Esophagus squamous epithelium (tissue), 5 donors: ENCODE measurements at places on chromosomes 2 and 18.

DNA sequence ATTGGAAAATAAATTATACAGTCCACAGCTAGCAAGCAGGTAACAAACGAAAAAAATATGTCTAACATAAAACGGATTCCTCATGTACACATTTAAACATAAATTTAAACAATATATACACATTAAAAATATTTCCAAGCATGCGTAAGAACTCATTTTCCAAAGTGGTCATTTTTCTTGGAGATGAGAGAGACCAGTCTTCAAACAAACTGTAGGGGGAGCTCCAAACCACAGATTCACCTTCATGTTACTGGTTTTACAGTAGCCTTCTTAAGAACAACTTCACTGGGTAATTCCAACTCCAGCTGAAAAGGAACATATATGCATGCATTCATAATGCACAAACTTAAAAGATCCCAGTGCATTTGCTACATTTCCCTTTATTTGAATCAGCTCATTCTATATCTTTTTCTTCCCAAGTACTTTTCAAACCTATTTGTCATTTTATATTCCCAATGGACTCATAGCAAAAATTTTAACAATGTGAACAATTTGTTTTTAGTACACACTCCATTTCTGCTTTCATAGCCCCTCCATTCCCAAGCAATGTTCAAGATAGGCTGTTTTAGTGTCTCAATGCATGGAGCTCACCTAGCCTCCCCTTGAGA, 4.7 kb upstream of the STAMBP start:
- H3K4me1 ChIP-seq = peaks cover 8% of the 10 kb centered on the region
- no peaks in the 10 kb centered on the region for H3K36me3 ChIP-seq
- no peak overlapping the region for H3K27ac ChIP-seq
- no peak overlapping the region for H3K4me3 ChIP-seq
- H3K27me3 ChIP-seq = no peaks in the 10 kb centered on the region

- H3K4me1 ChIP-seq = no peaks in the 10 kb centered on the region
- H3K4me3 ChIP-seq = no peak overlapping the region
- peaks cover 9% of the 10 kb centered on the region for H3K27me3 ChIP-seq
- H3K27ac ChIP-seq = no peak overlapping the region
- H3K36me3 ChIP-seq = no peaks in the 10 kb centered on the region
Measured at GRCh38 chr2:11998626-11999378, 252.4 kb downstream of the LPIN1 start.

DNA sequence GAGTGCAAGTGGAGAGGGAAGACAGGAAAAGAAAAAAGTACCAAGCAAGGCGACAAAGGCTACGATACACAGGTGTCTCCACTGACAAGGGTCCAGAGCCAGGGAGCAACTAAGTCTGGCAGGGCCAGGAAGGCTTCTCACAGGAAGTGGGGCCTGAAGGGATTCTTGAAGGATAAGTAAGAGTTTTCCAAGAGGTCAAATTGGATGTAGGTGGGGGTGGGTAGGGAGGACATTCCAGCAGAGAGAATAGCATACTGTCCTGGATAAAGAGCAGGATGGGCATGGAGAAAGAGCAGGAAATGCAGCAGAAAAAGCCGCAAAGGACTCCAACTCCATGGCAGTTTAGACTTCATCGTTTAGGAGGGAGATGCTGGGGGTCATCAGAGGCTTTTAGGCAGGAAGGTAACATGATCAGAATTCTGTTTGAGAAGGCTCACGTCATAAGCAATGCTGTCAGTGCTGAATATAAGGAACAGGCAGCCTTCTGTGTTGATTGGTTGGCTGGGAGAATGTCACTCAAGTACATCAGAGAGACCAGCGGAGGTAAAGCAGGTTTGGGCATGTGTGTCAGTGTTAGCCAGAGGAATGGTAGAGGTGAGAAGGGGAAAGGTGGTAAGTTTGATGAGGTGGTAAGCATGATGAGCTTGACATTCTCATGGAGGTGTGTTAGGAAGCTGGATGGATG, 35.1 kb downstream of the ARHGAP25 start:
- no peak overlapping the region for H3K4me3 ChIP-seq
- H3K4me1 ChIP-seq = peaks cover 5% of the 10 kb centered on the region
- peak overlapping the region; percentile 74 for H3K27ac ChIP-seq
- no peaks in the 10 kb centered on the region for H3K36me3 ChIP-seq
- no peaks in the 10 kb centered on the region for H3K27me3 ChIP-seq
- no peak for DNase-seq

- no peaks in the 10 kb centered on the region for H3K4me1 ChIP-seq
- H3K27ac ChIP-seq = no peak overlapping the region
- H3K27me3 ChIP-seq = no peaks in the 10 kb centered on the region
- H3K4me3 ChIP-seq = no peak overlapping the region
- no peaks in the 10 kb centered on the region for H3K36me3 ChIP-seq
- no peak for DNase-seq
Measured at GRCh38 chr2:161954103-161954502, 119.9 kb downstream of the DPP4 start.

GRCh38 chr2:181308766-181309515, 148.2 kb upstream of the ITGA4 start:
- no peaks in the 10 kb centered on the region for H3K36me3 ChIP-seq
- no peak overlapping the region for H3K4me3 ChIP-seq
- H3K27ac ChIP-seq = peak overlapping the region; percentile 63
- no peak for DNase-seq

- H3K27me3 ChIP-seq = no peaks in the 10 kb centered on the region
- no peak overlapping the region for H3K27ac ChIP-seq
- peaks cover 13% of the 10 kb centered on the region for H3K4me1 ChIP-seq
Measured at GRCh38 chr2:58427572-58428095, 186.5 kb upstream of the FANCL start.

GRCh38 chr2:30162806-30163205, 16.0 kb downstream of the YPEL5 start:
- DNase-seq = no peak
- no peak overlapping the region for H3K27ac ChIP-seq
- peaks cover 10% of the 10 kb centered on the region for H3K36me3 ChIP-seq
- no peak overlapping the region for H3K4me3 ChIP-seq
- H3K4me1 ChIP-seq = no peaks in the 10 kb centered on the region

DNA sequence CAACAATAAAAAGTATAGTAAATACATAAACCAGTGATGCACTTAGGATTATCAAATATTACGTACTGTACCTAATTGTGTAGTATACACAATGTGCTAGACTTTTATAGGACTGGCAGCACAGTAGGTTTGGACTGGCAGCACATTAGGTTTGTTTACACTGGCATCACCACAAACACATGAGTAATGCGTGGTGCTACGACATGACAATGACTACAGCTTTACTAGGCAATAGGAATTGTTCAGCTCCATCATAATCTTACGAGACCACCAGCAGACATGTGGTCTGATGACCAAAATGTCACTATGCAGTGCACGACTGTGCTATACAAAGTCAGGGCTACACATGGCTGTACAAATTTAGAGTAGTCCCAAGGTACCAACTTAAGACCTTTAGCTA, 2.3 kb downstream of the MBOAT2 start:
- no peaks in the 10 kb centered on the region for H3K36me3 ChIP-seq
- no peaks in the 10 kb centered on the region for H3K27me3 ChIP-seq
- H3K4me3 ChIP-seq = no peak overlapping the region

DNA sequence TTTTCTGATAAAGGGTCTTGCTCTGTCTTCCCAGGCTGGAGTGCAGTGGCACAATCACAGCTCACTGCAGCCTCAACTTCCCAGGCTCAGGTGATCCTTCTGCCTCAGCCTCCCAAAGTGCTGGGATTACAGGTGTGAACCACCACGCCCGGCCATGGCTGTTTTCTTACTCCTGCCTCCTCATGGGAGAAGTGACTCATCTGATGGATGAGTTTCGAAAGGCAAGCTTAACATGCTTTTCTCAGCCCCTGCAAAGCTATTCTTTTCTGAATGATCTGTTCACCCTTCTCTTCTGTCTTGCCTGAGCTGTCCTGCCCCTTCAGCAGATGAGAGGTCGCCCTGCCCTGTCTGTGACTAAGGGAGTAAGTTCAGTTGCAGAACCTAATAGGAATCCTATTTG, 929 bp upstream of the CREG2 start:
- peaks cover 5% of the 10 kb centered on the region for H3K27me3 ChIP-seq
- H3K4me1 ChIP-seq = peaks cover 9% of the 10 kb centered on the region
- no peak for DNase-seq

DNA sequence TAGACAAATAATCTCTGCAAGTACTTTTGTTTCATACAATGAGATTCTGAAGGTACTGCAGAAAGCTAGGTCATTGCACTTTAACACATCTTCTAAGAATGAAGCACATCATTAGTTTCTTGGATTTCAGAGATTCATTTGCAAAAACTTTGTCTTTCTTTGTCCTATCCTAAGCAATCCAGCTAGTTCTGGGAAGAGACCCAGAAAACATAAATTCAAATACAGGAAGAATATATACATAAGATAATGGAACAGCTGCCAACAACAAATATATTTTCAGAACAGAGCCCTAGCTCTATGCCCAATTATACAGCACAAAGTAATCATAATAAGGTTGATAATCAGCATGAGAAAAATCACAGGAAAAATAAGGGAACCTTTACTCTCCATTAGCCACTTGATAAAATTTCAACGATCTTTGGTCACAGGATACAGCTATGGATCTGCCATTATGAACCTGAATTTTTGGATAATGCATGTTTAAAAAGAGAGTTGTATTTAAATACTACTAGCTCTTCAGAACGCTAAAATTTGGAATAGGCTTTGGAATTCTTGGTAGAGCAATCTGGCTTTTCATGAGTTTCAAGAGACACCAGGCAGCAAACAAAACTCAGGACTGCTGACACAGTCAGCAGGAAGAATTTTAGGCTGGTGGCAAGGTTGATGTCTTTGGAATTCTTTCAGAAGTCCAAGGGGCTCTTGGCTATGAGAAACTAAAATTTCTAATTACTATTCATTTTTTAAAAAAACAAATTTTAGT, 250.4 kb upstream of the SMIM21 start:
- H3K4me1 ChIP-seq = no peaks in the 10 kb centered on the region
- DNase-seq = no peak

DNA sequence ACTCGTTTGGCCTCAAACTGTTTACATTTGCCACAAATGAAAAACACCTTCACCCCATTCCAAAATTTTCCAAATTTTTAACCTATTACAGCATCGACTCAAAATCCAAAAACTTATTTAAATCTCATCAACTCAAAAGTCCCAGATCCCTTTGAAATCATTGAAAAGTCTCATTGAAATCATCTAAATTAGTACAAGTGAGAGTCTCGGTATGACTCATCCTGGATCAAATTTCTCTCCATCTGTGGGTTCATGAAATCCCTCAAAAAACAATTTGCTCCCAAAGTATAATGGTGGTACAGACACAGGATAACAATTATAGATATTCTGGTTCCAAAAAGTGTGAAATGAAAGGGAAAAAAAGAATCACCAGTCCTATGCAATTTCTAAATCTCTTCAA, 65.1 kb downstream of the LRP1B start:
- H3K36me3 ChIP-seq = no peaks in the 10 kb centered on the region
- H3K4me1 ChIP-seq = no peaks in the 10 kb centered on the region

- no peaks in the 10 kb centered on the region for H3K4me1 ChIP-seq
- no peaks in the 10 kb centered on the region for H3K36me3 ChIP-seq
- no peak for DNase-seq
- no peaks in the 10 kb centered on the region for H3K27me3 ChIP-seq
- no peak overlapping the region for H3K4me3 ChIP-seq
Measured at GRCh38 chr18:32301976-32302743, 112.3 kb downstream of the MEP1B start.

DNA sequence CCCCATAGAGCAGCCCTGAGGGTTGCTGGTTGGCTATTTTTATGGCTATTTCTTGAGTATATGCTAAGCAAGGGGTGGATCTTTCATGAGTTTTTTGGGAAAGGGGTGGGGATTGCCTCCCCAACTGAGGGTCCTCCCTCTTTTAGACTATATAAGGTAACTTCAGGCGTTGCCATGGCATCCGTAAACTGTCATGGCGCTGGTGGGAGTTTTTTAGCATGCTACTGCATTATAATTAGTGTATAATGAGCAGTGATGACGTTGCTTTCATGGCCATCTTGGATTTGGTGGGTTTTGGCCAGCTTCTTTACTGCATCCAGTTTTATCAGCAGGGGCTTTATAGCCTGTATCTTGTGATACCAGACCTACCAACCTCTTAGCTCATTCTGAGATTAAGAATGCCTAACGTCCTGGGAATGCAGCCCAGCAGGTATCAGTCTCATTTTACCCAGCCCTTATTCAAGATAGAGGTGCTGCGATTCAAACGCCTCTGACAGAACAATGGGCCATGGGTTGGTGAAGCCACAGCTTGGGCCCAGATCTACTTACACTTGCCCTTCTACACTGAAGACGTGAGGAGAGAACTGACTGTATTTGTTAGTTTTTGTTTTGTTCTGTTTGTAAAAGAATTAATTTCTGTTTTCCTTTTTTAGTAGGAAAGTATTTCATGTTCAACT, 53.8 kb upstream of the TMEM163 start:
- H3K4me3 ChIP-seq = no peak overlapping the region
- H3K27ac ChIP-seq = no peak overlapping the region
- no peaks in the 10 kb centered on the region for H3K4me1 ChIP-seq
- no peaks in the 10 kb centered on the region for H3K36me3 ChIP-seq

DNA sequence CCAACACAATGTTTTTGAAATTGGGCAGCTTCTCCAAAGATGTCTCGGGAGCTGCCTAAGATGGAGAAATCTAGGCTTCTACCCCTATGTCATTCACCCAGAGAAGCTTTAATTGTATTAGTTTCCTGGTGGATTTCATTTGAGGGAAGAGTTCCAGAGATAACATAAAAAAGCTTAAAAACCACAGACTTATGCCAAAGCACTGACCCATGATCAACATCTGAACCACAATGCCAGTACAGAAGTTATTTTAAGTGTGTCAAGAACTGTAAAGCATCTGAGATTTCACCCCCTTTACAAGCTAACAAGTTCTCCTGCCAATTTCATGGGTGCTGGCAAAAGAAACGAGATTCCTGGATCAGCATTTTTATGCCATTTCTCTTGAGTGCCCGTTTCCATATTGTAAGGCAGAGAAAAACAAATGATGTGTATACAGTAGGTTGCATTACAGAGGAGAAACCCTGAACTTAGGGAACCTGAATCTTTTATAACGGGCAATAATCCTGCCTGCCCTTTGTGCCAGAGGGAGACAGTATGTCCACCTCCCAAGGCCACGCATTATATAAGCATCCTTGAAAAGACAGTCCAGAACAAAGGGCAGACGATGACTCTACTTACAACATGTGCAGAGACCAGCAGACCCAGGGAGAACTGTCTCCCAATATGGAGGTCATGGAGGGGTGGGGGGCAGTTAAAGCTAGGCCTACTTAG, 44.1 kb downstream of the MREG start:
- DNase-seq = no peak
- peaks cover 4% of the 10 kb centered on the region for H3K36me3 ChIP-seq
- no peak overlapping the region for H3K4me3 ChIP-seq
- H3K4me1 ChIP-seq = peaks cover 12% of the 10 kb centered on the region
- no peak overlapping the region for H3K27ac ChIP-seq
- H3K27me3 ChIP-seq = no peaks in the 10 kb centered on the region

GRCh38 chr2:133888621-133889219, 320.5 kb upstream of the NCKAP5 start:
- H3K27ac ChIP-seq = no peak overlapping the region
- H3K27me3 ChIP-seq = no peaks in the 10 kb centered on the region
- peaks cover 26% of the 10 kb centered on the region for H3K4me1 ChIP-seq
- no peak for DNase-seq
- H3K4me3 ChIP-seq = no peak overlapping the region

- H3K27me3 ChIP-seq = no peaks in the 10 kb centered on the region
- H3K36me3 ChIP-seq = no peaks in the 10 kb centered on the region
- no peak overlapping the region for H3K27ac ChIP-seq
Measured at GRCh38 chr2:225310745-225311144, 88.8 kb upstream of the NYAP2 start.
